ENCODE measurements at places on chromosomes 3 and 15.

DNA sequence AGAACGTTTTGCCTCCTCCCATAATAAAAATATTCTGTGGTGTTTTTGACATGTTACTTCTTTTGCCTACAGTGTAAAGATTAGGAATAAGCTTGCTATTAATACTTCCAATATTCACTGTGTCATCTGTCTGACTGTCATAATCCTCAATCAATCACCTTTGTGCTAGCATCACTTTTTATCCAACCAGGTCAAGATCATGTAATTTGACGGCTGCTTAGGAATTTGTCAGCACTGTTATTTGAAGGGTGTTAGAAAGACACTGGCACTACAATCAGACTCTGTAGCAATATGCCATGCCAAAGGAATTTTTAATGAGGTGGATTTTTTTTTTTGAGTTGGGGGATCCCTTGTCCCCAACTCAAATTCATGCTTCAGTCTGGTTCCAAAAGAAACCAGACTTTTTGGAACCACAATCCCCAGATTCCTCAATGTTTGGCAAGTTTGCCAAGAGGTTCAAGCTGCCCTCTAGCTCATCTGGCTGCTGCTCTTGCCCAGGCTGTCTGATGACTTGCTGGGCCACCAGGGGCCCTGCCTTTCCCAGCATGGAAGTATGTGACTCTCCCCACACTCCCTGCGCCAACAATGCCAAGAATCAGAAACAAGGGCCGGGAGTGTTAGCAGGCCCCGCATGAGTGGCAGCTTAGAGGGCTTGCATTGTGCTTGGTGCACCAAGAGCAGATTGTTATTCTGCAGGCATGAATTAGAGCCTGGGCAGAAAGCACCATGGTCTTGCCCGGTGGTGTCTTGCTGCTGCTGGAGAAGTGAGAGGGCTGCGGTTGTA is 58.6 kb upstream of the TSC22D2 start:
- peak; percentile 78 for DNase-seq

- no peak for DNase-seq
These were observed 84.1 kb upstream of the PRR23E start for GRCh38 chr3:127108796-127109195.

DNA sequence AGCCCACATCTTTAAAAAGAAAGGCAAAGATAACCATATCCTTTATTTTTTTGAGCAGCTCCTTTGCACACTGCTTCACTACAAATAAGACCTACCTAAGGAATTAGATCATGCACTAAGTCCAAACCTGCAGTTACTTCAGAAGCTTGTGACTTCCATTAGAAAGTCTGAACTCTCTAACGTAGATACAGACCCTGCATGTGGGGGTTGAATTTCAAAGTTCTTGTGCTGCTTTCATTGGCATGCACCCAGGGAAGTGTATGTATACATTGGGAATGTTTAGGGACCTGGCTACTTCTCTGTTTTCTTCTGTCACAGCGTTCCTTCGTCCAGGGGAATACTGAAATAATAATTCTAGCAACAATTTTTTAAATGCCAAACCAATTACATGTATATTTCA is 185.2 kb upstream of the IL12A start:
- DNase-seq: no peak

GRCh38 chr15:95405447-95405846 is 925.1 kb upstream of the NR2F2 start:
- DNase-seq: no peak

GRCh38 chr3:70309591-70309990 is 2.8 kb downstream of the MDFIC2 start:
- no peak for DNase-seq

DNA sequence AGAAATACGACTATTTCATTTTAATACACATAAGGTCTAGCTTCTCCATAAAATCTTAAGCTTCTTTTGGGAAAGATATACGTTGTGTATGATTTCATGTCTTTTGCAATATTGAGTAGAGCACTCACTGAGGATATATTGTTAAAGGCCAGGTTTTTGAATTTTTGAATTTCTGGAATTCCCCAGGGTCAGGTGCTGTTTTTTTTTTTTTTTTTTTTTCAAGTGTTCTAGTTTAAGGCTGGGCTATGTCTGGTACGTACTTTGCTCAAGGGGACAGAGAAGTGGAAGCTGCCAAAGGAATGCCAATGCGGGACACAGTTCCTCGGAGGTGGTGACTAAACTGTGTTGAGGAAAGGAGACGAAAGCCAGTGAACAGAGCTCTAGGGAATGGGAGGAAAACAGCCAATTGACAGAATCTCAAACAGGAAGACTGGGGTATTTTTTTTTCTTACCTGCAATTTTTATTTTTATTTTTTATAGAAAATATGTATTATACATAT is 510.5 kb upstream of the CBLB start:
- no peak for DNase-seq

GRCh38 chr3:30471066-30471465 is 135.3 kb upstream of the TGFBR2 start:
- DNase-seq: no peak

GRCh38 chr3:113773381-113773780 is 26.5 kb downstream of the ATP6V1A start:
- no peak for DNase-seq

- DNase-seq: no peak
These were observed 19.9 kb downstream of the ACKR2 start for GRCh38 chr3:42829083-42829627.

- DNase-seq: no peak
These were observed 84.9 kb downstream of the TIGIT start for GRCh38 chr3:114378760-114379159.

DNA sequence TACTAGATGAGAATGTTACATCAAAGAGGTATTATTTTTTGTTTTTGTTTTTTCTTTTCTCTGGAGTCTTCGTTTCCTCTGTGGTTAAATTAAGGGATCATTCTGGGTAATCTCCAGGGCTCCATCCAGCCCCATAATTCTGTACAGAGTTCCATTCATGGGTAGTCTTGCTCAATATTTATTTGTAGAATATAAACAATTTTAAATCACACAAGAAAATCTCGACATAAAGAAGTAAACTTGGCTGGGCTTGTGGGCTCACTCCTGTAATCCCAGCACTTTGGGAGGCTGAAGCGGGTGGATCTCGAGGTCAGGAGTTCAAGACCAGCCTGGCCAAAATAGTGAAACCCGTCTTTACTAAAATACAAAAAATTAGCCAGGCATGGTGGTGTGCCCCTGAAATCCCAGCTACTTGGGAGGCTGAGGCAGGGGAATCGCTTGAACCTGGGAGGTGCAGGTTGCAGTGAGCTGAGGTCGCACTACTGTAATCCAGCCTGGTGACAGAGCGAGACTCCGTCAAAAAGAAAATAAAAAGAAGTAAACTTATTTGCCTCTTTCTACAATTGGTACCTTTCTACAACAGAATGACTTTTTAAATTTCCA is 166.8 kb upstream of the TGFBR2 start:
- DNase-seq: no peak

DNA sequence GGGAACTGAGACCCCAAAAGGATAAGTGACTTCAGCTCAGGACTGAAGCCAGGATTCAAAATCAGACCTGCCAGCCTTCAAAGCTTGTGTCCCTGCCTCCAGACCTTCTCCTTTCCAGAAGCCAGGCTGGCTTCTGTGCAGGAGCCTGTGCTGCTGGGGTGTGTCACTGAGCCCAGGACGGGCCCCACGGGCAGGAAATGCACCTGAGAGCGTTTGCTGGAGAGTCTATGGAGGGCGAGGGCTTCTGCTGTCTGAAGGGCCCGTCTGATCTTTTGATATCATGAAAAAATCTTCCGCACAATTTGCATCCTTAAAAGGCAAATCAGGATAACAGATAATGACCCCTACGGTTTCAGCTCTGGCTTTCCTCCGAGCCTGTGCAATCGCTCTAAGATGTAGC is 125.4 kb downstream of the FAM43A start:
- no peak for DNase-seq

GRCh38 chr3:143360244-143360643 is 240.7 kb downstream of the CHST2 start:
- DNase-seq: no peak

Data from head of caudate nucleus (tissue), 42 donors.